ENCODE measurements at places on chromosomes 4 and X. TPM values are rescaled to one million over a fixed set of nuclear protein-coding genes. Genes with fewer than 3 reads are reported as not detected.

Gene GPC4
- 1.2 TPM for total RNA-seq

Gene OCIAD1
- total RNA-seq: 121 TPM

Gene OTC
- total RNA-seq: not detected

Gene SSX1
- not detected for total RNA-seq

Gene HSFX4
- total RNA-seq: not detected

Gene MAGED4B
- total RNA-seq: not detected

GRCh38 chr4:174674305-174674840 is 152.1 kb upstream of the HPGD start:
- DNase-seq: no peak

DNA sequence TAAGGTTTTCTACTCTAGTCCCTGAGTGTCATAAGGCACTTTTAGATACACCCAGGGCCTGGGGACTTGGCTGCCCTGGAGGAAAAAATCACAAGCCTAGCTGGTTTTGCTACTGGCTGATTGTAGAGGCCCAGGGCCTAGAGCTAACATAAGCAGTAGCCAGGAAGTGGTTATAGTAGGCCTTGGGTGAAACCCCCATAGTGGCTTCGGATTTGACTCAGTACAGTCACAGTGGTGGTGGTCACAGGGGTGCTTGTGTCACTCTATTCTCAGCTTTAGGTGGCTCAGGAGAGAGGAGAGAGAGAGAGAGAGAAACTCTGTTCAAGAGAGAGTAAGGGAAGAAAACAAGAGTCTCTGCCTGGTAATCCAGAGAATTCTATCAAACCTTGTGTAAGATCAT is 194.5 kb upstream of the EDA2R start:
- no peak for DNase-seq

GRCh38 chr4:105546086-105546485 is 6.3 kb upstream of the ARHGEF38 start:
- no peak for DNase-seq

DNA sequence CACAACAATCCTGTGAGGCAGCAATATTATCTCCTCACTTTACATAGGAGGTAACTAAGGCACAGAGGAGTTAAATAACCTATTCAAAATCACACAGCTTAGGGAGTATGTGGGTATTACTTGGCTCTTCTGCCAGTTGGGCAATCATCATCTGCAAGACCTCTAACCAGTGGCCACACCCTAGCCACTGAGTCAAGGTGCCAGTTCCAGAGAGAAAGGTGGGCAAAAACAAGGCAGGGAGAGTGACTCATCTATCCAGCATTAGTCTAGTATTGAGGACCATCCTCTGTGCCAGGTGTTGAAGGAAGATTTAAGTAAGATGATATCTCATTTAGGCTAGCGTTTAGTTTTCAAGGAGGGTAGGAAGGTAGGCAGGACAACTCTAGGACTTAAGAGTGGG is 113.9 kb upstream of the EOLA2 start:
- DNase-seq: no peak

DNA sequence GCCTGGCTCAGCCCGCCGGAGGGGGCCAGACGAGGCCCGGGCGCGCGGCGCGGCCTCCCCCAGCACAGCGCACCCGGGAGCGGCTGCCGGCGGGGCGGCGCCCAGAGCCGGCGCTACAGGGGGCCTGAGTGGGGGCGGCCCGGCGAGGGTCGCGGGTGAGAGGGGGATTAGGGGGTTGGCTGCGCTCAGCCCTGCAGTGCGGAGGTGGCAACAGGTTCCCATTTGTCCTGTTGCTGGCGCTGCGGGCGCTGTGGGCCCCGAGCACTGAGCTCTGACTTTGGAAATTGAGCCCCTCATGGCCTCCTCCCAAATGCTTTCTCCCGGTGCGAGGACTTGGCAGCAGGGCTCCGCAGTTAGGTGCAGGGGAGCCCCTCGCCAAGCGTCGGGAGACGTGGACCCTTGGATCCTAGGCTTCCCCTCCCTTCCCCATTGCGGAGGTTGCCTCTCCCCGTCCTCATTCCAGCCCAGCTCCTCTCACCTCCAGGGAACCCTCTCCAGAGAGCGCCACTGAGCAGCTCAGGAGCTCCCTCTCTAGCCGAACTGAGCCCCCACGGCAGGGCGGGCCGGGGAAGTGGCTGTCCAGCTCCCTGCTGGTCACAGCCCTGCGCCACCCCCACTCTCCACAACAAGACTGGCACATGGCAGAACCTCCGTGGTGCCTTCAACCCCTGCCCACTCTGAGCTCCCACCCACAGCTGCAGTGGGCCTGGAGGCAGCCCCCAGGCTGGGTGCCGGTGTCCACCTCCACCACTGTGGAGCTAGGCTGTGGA is 2.5 kb upstream of the DUSP9 start:
- DNase-seq: no peak

DNA sequence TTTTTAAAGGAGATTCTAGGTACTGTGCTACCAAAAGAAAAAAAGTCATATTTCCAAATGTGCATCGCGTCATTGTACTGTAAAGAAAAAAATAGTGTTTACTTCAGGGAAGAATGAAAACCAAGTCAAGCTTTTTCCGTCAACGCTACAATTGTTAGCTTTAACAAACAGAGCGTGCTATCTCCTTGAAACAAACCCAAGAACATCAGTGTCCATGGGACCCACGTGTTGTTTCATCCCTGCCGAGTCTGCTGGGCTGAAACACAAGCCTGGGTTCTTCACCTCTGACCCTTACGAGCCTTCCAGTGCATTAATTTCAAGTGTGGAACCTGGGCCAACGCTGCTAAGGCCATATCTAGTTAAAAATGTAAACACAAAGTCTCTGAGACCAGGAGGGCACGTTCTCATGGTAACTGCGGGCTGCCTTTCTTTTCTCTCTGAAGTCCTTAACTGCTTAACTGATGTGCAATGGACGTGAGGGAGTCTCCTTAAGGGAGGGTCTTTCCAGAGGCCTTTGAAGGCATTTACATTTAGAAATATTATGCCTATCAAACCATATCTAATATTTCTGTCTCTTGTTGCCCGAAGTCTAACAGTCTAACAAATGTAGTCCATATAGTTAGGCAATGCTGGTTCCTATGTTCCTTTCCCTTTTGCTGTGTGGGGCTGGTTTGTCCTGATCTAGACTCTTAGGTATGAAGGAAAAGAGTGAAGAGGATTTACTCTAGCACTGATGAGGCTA is 36.3 kb downstream of the ING2 start:
- no peak for DNase-seq

DNA sequence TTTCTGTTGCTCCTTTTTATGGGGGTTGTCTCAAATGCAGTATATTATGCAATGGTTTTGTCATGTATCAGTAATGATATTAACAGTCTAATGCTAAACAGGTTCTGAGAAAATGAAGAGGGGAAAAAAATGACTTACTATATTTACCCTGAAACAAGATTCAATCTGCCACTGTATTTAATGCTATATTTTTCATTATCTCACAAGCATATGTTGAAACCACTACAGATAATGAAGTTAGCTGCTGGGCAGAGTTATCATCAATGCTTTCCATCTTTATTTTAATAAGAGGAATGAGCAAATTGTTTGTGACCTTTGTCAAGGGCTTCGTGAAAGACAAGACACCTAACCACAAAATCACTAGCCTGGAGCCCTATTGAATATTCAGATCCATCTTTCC is 32.6 kb upstream of the NAA11 start:
- DNase-seq: no peak

- DNase-seq: no peak
These were observed 11.2 kb upstream of the CXCR3 start for GRCh38 chrX:71629467-71629866.

DNA sequence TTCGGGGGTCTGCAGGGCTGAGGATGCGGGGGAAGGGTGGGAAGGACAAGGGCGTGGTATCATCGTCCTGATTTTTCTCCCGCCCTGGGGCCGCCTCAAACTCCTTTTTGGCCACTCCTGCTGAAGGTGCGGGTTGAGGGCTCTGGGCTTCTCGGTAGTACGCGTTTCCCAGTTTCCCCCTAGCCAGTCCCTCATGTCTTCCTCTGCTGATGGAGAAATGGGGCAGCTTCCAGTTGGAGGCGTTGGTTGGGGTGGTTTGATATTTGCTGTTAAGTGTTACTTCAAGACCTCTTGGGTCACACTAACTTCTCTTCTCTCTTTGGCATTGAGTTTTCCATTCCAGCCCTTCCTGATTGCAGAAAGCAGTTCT is 482 bp downstream of the GSTCD start:
- peak; percentile 38 for DNase-seq

GRCh38 chr4:1754336-1754735 is 33.0 kb downstream of the TACC3 start:
- DNase-seq: peak; percentile 56

GRCh38 chr4:110778521-110778920 is 155.6 kb upstream of the PITX2 start:
- DNase-seq: no peak

DNA sequence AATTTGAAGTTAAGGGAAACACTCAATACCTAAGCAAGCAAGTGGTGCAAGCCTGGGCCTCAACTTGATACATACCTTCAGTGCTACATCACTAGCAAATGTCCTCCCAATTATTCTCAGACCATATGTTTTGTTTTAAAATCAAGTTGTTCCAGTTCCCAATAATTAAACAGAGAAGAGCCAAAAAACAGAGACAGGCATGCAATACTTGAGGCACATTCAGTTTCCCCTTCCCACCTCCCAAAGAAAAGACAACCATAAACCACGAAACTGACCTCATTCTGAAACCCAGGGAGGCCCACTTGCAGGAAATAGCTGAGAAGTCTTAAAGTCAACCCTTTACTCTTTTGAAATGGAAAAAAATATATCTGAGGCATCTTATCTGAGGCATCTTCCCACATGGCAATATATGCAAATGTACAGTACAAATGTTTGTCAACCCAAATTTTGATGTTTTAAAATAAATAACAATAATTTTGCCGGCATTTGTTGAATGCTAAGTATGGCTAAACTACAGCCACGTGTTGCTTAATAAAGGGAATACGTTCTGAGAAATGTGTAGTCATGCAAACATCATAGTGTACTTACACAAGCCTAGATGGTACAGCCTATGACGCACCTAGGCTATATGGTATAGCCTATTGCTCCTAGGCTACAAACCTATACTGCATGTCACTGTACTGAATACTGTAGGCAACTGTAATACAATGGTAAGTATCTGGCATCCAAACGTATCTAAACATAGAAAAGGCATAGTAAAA is 147.5 kb downstream of the TSPAN5 start:
- no peak for DNase-seq

GRCh38 chr4:46316215-46316614 is 73.7 kb downstream of the GABRA2 start:
- no peak for DNase-seq

- DNase-seq: no peak
These were observed at the start of gene LINC00632 for GRCh38 chrX:140709421-140709846. Gene LINC00632 (plus strand): TSS chrX:140709759.

DNA sequence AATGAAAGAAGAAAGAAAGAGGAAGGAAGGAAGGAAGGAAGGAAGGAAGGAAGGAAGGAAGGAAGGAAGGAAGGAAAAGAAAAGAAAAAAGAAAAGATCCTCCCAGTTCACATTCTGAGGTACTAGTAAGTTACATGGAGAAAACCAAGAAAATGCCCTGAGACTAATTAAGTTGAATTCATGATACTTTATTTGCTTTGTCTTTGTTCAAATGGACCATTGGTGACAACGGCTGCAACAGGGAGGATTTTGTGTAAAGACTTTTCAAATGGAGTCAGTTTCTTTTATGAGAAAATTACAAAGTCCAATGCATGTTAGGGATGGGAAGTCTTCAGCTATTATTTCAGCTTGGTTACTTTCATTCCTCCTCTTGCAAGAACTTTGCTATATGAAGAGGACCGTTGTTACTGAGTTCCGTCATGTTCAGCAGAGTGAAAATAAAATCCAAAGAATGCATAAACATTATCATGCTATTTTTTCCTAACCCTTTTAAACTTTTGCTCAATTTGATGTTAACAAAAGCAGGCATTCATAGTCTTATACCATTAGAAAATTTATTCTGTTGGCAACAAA is 8.3 kb downstream of the VCX3A start:
- no peak for DNase-seq

DNA sequence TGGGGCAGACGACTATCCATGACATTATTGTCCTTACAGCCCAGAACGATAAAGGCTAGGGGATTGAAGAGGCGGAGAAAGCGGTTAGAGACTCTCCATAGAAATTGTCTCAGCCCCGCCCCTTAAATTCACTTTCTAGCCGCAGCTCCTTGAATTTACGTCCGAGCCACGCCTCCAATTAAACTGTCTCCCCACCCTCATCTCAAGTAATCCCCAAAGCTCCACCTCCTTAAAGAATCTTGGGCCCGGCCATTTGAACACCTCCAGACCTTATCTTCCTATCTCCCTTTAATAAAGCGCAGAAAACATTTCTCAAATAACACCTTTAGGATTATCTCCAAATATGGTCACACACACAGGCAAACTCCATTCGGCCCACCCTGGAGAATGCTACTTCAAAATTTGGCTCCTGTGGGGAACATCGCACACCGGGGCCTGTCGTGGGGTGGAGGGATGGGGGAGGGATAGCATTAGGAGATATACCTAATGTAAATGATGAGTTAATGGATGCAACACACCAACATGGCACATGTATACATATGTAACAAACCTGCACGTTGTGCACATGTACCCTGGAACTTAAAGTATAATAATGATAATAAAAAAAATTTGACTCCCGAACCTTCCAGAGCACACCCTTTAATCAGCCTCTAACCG is 7.2 kb upstream of the MAGIX start:
- no peak for DNase-seq

DNA sequence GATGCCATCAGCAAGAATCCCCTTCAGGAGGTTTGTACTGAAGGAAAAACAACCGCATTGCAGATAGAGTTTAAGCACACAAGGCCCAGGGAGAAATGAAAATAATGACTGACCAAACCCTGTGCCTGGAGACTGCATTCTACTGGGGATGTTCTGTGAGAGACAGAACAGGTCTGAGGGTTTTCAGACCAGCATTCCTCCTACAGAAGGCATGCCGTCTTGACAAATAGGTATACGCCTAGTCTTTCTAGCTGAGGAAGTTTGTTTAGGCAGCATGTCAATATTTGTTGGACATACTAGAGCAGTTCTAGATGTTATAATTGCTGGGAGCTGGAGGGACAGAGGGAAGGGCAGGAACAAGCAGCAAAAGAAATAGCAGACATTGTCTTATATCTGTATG is 68.4 kb upstream of the SCOC start:
- peak; percentile 44 for DNase-seq

DNA sequence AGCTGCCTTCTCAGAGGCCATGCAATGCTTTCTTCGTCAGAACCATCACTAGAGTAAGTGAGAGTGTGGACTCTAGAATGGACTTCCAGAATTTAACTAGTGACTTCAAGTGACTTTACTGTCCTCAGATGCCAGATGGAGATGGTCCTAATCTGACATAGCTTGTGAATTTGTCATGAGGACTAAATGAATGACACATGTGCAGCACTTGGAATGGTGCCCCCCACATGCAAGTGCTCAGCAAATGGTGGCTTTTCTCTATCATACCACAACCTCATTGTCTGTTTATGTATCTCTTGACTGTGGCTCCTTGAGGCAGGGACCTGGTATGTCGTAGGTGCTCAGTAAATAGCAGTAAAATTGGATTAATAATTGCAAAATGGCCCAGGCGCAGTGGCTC is 91.6 kb upstream of the STX18 start:
- DNase-seq: no peak

DNA sequence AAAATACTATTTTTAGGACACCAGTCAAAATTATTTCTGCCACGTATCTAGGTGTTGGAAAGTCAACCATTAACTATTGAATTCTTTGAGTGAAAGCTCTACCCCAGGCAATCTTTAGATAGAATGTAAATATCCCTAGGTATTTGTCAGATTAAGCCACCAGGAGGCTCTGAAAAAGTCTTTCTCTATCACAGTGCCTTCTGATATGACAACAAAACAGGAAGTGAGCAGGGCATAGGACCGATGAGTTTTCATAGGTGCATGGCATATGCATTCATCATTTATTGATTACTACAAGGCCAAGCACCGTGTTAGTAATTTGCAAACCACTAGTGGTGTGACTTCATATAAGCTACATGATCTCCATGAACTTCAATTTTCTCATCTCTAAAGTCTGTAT is 333.6 kb upstream of the F9 start:
- no peak for DNase-seq

All from Caco-2 (cell line).